ENCODE measurements at places on chromosomes 16 and 17.
A peak's percentile ranks its signal among the peaks of the same experiment; 100 is the strongest.

DNA sequence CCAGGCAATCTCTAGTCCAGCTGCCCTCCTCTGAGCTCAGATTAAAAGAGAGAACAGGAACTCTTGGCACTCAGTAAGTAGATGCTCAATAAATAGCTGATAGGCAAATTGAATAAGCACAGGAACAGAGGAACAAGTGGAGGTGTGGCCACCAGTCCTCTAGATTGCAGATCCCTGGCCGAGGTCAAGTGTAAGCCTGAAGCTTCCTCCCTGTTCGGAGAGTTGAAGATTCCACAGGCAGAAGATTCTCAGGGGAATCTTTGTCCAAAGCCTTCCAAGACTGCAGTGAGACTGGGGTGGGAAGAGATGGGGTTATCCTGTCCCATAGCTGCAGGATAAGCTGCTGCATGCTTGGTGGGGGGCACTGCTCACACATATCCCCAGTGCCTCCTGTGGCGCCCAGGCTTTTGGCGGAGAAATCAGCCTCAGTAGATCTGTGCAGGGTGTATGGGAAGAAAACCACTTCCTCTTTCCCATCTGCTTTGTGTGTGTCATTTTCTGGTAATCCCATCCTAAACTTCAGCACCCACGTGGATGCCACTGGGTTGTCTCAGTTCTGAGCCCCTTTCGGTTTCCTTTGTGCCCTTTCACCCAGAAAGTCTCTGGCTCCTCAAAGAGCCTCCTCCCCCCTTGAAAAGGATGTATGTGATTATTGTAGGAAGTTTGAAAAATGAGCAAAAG, 12.1 kb downstream of the CD300A start:
- DNase-seq, result peak; percentile 46

DNA sequence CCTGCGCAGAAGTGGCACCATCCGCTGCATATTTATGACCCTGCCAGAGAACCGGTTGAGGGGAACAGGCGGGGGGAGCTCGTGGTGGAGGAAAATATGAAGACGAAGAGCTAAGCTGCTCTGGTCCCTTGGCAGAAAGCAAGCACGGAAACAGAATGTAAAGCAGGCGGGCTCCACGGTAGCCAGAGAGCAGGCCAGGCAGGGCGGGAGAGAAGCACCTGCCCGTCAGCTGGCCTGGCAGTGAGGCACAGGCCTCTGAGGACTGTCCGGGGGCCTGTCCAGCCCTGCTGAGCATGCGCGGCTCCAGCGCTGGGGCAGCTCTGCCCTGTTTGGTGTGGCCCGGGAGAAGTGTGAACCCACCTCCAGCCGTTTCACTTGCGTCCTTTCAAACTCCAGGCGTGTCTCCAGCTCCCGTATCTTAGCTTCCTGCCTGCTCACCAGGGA, 46.7 kb downstream of the PIPOX start:
- no peak for DNase-seq

DNA sequence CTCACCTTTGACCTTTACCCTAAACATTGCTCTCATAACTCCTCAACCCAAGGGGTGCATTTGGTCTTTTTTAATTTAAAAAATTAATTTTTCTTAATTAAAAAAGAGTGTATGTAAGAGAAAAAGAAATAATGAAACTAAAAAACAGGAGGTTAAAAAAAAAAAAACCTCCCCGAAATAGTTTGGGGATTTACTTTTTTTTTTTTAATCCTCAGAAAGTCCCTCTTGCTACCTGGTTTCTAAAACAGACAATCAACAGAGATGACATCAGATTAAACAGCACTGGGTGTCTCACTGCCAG, 301.3 kb downstream of the SOX9 start:
- DNase-seq, result no peak

DNA sequence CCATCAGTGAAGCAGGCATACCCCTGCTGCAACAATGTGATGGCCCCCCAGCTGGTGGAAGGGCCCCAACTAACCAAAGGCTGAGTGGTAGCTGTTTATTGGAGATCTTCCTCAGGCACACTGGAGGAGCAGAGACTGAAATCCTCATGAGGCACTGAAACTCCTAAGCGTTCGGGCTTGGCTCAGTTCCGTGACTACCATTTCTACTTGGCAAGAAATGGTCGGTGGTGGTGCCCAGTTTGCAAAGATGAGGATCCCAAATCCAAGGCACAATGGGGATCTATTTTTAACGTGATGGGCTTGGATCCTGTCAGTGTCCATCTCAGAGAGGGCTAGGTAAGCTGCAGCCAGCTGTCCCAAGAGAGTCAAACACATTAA, 82.8 kb downstream of the TNFRSF13B start:
- DNase-seq, result no peak

GRCh38 chr16:54422569-54422978, 136.0 kb upstream of the IRX3 start:
- no peak for DNase-seq

DNA sequence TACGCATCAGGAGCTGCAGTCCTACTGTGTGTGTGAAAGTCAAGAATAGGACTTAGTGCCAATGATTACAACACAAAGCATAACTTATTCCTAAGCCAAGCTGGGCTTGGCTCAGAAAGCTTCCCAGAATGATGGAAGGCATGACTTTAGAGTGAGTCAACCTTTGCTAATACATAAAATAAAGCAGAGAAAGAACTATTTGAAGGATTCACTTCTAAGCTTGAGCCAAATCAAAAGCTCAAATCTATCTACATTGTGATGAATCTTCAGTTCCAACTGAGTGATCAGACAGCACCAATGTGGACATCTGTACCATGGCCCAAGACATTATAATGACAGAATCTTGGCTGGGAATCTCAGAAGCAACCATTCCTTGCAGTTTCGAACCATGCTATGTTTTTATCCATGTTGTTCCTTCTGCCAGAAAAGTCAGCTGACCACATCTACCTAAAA, 41.4 kb downstream of the SMG6 start:
- no peak for DNase-seq

- DNase-seq, result peak; percentile 25
Observed at GRCh38 chr16:68396481-68396880, 51.8 kb downstream of the SMPD3 start.

DNA sequence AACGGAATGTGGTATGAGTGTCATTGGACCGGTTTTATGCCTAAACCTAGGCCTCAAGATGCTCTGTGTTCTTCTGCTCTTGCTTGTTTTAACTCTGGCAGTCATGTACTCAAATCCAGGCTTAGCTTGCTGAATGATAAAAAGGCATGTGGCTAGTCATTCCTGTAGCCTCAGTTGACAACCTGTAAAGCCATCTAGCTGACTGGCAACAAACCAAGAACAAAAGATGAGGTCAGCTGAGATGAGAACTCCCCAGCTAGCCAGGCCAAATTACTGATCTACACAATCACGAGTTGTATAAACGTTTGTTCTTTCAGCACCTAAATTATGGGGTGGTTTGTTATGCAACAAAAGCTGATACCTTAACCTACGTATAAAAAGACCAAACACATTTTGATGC, 1406.0 kb upstream of the CDH8 start:
- DNase-seq, result no peak

DNA sequence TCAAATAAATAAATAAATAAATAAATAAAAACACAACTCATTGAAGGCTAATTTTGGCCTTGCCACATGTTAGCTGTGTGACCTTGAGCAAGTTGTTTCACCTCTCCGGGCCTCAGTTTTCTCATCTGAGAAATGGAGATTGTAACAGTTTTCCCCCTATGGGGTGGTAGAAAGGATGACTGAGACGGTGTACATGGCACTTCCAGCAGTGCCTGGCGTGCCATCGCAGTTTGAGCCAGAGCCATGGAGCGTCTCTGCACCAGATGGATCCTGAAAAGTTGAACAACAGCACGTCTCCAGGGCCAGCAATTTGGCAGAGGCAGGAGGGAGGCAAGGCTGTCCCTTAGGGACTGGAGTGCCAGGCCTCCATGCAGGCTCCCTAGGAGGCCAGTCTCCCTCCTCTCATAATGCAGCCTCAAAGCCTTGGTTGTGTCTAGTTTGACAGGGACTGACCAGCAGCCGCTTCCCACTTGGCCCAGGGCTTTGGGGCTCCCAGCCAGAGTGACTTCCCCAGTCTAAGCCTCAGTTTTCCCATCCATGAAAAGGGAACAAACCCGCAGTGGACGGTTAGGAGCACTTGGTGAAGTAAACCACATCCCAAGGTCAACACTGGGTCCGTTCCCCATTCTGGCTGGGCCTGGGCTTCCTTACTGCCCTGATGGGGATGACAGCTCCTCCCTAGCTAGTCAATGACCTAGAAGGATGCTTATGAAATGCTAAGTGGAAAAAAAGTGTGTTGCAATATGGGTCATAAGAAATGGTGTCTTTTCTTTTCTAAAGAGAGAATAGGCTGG, 19.3 kb downstream of the SOCS1 start:
- no peak for DNase-seq

All from stimulated activated CD4-positive, alpha-beta T cell treated with anti-CD3 and anti-CD28 coated beads, Interleukin-4, amount 100 ng/mL, for 4 hours (primary cell).